Stimulated activated CD4-positive, alpha-beta T cell treated with anti-CD3 and anti-CD28 coated beads, Interleukin-4, amount 100 ng/mL, for 4 hours (primary cell): ENCODE measurements at places on chromosomes 1 and 21.
A peak's percentile ranks its signal among the peaks of the same experiment; 100 is the strongest.

GRCh38 chr1:100340494-100340893 is 11.8 kb upstream of the CDC14A start:
- DNase-seq: no peak

DNA sequence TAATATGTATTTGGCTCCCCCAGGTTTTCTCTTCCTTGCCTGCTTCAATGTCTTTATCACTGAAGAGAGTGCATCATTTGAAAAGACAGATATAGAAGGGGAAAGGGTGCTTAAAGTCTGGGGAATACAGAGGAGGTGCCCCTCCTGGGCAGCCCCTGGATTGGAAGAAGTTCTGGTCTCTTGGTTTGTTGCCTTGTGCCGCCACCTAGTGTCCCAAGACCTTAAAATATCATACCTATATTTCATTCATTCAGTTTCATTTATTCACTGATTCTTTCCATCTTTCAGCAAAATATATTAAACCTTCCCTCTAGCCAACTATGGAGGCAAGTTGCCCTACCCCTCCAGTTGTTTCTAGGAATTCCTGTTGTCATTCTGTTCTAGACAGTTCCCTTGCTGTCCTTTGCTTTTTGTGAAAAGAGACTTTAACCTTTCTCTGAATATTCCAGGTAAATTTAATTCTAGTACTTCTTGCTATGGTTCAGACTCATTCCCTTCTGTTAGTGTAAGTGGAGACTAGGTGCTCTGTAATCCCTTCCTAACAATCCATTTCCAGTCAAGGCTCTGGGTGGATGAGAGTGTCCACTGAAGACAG is 56.1 kb downstream of the MEF2D start:
- DNase-seq: no peak

DNA sequence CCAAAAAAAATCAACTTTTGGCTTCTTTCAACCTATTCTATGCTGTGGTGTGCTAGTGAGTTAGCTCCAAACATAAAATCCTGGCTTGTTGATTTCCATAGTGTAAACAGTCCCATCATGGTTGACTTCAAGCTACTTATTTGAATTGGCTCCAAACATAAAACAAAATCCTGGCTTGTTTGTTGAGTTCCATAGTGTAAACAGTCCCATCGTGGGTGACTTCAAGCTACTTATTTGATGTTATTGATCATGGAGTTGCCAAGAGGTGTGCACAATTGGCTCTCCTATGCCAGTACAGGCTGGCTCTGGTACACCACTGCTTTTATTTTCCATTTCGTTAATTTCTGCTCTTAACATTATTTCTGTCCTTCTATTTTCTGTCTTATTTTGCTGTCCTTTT is 1.8 kb upstream of the COA6 start:
- DNase-seq: no peak

- DNase-seq: no peak
Measured at GRCh38 chr1:45925728-45926287, 122.4 kb downstream of the MAST2 start.

DNA sequence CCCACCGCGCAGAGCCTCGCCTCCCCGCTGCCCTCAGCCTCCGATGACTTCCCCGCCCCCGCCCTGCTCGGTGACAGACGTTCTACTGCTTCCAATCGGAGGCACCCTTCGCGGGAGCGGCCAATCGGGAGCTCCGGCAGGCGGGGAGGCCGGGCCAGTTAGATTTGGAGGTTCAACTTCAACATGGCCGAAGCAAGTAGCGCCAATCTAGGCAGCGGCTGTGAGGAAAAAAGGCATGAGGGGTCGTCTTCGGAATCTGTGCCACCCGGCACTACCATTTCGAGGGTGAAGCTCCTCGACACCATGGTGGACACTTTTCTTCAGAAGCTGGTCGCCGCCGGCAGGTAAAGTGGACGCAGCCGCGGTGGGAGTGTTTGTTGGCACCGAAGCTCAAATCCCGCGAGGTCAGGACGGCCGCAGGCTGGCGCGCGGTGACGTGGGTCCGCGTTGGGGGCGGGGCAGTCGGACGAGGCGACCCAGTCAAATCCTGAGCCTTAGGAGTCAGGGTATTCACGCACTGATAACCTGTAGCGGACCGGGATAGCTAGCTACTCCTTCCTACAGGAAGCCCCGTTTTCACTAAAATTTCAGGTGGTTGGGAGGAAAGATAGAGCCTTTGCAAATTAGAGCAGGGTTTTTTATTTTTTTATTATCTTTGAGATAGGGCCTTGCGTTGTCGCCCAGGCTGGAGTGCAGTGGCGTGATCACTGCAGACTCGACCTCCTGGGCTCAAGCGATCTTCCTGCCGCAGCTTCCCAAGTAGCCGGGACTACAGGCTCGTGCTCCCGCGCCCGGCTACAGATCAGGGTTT is at the start of gene PMF1:
Gene PMF1, plus strand, starts transcription at position 175 of the 811 bp plus-strand sequence. Its CDS starts 9 bp downstream, at position 184.
- DNase-seq: peak; percentile 96

DNA sequence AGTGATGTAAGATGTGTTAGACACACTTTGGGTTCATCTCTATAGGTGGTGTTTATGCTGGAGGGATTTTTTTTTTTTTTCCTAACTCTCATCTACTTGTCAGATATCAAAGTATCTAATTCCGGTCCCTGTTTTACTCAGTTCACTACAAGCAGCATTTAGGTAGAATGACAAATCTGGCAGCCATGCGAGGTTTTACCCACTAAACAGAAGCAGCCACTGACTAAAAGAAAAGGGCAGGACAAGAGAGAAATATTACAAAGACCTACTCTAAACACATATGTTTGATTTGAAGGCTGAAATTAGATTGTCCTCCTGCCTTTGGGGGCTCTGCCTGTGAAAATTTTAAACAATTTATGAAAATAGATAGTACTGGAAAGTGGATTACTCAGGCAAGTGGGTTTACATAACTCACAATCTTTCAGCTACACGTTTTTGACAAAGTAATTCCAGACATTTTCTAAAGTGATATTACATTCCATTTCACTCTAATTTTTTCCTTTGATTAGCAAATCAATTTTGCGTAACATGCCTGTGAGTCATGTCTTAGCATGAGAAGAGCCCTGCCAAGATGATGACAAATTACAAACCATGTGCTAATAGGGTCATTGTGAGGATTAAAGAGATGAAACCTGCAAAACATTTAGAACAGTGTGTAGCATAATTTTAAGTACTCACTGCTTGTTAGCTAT is 172.6 kb downstream of the PLA2G4A start:
- no peak for DNase-seq

GRCh38 chr1:157154940-157155514 is 16.8 kb upstream of the ETV3 start:
- no peak for DNase-seq

GRCh38 chr1:88462096-88462487 is 222.0 kb upstream of the PKN2 start:
- no peak for DNase-seq

GRCh38 chr1:1461721-1462317 is 9.7 kb upstream of the ATAD3B start:
- DNase-seq: no peak

DNA sequence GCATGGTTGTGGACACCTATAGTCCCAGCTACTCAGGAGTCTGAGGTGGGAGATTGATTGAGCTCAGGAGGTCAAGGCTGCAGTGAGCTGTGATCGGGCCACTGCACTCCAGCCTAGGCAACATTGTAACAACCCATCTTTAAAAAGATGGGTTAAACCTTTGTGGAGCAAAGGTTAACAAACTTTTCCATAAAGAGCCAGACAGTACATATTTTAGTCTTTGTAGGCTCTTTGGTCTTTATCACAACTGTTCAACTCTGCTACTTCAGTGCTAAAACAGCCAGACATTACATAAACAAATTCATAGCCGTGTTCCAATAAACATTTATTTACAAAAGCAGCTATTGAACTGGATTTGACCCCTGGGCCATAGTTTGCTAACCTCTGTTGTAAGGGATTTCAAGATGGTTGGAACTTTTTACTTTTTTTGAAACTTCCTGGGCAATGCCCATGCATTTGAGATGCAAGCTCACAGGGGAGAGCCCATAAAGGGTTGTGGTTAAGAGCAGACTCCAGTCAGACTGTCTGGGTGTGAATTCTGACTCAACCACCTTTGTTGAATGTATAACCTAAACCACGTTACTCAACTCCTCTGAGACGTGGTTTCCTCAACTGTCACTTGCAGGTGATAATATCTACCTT is 10.8 kb downstream of the INAVA start:
- DNase-seq: peak; percentile 51

DNA sequence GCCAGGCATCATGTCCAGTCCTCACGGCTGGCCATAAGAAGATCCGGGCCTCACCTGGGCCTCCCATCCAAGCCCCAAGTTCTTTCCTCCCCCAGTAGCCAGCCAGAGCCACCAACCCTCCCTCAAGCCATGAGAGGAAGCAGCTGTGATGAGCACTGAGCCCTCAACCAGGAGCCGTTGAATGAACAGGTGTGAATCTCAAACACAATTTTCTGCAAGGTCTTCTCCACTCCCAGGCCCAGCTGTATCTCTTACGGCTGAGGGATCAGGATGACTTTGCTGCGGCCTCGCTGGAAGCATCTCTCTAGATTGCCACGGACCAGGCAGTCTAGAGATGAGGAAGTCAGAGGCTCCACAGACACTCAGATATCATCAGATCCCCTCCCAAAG is 9.8 kb upstream of the CLDN14 start:
- DNase-seq: no peak

DNA sequence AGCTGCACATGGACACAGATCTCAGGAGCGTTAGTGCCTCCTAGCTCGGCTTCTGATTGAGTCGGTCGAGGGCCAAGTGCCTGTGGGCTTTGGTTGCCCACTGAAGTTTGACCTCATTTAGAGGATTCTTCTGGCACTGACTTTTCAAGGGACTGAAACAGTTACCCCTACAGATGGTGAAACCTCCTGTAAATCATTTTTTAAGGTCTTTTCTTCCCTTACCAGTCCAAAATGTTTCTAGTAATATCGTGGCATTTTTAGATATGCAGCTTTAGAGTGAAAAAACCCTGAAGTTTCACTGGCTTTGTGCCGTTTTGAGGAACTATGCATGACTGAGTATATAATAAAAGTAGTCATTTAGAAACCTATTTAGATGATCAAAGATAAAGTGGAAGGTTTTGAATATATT is 34.7 kb upstream of the L1TD1 start:
- DNase-seq: no peak

GRCh38 chr1:59504276-59504675 is 207.4 kb downstream of the FGGY start:
- DNase-seq: no peak

- no peak for DNase-seq
Measured at GRCh38 chr1:44453798-44454349, 48.8 kb downstream of the RNF220 start.

DNA sequence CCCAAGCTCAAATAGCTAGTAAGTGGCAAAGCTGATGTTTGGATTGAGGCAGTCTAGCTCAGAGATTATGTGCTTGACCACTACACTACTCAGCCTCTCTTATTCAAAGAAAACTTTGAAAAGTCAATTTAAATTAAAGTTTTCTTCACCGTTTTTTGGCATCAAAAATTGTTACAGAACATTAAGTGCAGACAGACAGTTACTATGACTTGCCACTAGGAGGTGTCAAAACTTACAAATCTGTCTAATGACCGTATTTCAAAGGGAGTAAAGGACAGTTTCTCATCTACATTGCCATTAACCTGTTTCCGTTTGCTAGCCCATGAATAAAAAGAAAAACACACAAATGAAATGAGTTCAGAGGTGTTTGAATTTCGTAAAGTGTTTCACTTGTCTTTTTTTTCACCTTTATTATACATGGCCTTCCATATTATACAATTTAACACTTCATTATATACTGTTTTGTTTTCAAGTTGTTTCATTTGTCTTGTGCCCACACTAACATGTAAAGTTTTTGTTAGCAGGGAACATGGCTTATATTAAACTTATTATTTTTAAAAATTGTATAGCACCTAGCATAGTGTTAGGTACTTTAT is 57.4 kb upstream of the MTF2 start:
- no peak for DNase-seq

DNA sequence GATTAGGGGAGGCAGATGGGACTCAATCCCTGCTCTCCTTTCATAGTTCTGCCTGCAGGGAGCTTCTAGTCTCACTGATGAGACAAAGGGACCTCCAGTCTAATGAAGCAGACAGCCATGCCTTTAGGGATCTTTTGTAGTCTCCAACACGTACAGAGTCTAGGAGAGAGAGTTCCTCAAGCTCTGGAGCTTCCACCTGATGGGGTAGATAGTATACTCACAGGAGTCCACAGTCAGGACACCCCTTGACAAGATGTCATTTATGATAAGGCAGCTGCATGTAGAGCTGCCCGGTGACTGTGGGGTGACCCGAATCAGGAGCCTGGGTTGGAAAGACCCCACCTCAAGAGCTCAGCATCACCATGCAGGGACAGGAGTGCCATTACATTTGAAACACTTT is 55.3 kb upstream of the CNTN2 start:
- DNase-seq: no peak

- DNase-seq: no peak
Measured at GRCh38 chr1:232835166-232835565, 29.9 kb downstream of the MAP10 start.

- no peak for DNase-seq
Measured at GRCh38 chr1:235974616-235975015, 90.3 kb downstream of the NID1 start.

DNA sequence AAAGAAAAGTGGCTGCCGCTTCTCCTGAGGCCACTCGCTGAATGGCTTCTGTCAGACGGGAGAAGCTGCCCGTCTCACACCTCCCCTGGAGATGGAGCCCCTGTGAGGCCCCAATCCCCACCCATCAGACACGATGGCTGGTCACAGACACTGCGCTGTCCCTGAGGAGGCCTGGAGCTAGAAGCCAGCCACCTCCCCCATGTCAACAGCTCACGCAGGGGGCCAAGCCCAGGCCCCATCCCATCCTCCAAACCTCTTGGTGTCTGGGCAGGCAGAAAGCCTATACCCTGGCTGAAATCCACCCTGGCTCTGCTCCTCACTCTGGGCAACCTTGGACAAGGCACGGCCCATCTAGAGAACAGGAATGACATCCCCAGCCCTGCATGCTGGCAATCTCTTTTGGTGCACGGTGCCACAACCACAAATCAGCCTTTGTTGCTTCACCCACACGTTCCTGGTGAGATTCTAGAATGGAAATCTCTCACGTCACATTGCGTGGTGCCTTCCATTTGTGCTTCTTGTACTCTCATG is 273.9 kb upstream of the VAMP3 start:
- DNase-seq: no peak

- no peak for DNase-seq
Measured at GRCh38 chr21:38424305-38425019, 73.8 kb downstream of the ERG start.

DNA sequence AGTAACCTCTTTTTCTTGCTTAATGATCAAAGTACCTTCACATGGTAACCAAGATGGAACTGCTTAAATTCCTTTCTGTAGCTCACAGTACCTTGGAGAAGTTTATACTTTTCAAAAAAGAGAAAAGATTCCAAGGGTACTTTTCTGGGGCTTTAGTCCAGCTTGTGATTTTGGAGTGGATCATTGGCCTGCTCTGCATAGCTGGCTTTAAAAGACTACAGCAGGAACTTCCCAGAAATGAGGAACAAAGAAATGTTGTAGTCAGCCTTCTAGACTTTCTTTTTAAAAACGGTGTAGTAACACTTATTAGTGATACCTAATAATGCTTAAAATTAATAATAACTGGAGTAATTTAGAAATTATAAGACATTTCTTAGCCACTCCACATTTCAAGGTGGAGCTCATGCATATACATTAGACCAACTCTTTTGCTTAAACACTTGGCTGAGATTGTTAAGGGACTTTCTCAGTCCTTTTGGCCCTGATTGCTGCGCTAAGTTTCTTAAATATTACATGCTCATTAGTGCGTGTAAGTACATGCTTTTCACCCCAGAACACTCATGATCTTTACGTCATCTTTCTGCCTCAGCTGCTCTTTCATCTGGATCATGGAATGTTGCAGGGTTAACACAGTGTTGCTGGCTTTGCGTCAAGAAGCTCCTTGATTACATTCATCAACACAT is 57.3 kb downstream of the SDCCAG8 start:
- DNase-seq: no peak
